Stimulated activated CD8-positive, alpha-beta memory T cell treated with anti-CD3 and anti-CD28 coated beads, Interleukin-7, amount 100 ng/mL, for 24 hours (primary cell): ENCODE measurements at places on chromosomes 2 and 18.

DNA sequence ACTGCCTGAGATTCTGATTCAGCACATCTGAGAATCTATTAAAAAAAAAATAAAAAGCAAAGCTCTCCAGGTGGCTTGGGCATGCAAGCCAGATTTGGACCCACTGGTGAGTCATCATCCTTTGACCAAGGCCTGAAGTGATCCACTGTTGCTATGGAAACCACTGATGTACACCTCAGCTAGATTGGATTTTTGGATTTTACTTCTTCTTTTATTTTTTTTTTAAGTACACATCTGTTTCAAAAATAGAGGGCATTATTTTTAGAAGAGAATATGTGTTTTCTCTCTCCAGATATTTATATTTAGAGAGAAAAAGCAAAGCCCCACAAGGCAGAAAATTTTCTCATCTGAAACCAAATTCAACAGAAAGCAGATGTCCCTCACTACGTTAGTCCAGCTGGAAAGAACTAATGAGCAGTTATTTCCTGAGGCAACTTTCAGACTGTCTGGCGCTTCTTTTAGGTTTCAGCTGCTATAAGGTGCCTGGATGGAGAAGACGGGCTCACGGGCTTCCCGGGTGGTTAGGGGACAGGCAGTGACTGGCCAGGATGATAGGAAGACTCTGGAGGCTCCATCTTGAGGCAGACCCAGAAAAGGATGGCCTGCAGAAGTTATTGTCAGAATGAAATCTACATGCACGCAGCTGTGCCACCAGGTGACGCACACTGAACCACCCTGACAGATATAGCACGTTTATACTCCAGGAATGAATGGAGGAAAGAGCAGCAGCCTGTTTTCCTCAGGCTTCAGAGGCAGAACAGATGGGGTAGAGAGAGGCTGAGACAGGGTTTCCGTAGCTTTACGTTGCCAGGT lies 50.5 kb downstream of the MRPL35 start:
- DNase-seq = no peak

DNA sequence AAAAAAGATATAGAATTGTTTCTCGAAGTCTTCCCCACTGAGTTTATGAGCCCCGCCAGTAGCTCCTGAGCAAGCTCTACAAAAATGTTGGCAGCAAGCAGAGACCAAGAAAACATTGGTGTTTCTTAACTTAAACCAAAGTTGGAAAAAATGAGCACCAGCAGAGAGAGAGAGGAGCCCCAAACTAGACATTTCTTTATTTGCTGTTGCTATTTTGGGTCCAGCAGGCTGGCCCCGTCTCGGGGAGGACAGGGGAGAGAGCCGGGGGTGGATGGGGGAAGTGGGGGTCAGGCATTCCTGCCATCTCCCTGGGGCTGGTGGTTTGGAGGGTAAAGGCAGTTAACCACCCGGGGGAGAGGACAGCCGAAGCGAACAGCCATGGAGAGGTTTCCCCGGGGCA lies 113.0 kb downstream of the DYSF start:
- no peak for DNase-seq

DNA sequence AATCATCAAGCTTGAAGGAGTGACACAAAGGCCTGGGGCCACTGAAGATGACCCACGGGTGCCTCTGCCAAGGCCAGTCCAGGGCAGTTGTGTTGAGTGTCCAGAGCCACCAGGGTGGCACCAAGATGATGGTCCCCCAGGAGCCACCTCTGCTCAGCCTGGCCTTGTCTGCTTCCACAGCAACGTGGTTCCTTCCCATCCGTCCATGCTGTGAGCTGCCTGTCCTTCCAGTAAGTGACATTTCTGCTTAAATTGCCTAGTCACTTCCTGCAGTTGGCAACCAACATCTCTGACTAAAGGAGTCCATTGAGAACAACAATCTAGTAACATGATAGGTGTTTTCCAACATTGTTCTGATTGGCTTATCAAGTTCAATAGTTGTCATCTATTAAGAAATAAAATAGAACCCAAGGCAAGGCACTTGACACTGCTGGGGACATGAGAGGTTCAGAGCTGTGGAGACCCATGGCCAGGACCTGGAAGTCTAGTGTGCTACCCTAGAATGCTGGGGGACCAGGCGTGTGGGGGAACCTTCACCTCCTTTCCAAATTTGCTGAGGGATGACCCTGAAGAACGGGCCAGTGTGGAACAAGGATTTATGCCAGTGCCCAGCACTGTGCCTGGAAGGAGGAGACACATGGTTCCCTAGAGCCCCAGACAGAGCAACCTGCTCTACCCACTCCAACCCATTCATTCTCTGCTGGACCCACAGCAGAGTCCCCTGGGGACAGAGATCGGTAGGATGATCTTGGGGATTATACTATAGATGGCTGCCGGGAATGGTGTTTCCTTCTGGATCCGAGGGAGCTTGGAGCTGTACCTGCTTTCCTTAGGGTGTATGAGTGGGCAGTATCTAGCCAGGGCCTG lies 98.9 kb upstream of the EPC2 start:
- no peak for DNase-seq

GRCh38 chr2:237591141-237591881 lies 777 bp upstream of the RAB17 start:
- no peak for DNase-seq

- no peak for DNase-seq
These were observed 97.1 kb downstream of the ASAP2 start for GRCh38 chr2:9303528-9304225.

- DNase-seq = no peak
These were observed 541.2 kb downstream of the NUP35 start for GRCh38 chr2:183665425-183665824.

- DNase-seq = no peak
These were observed 248.8 kb downstream of the HNMT start for GRCh38 chr2:138213084-138213483.

- DNase-seq = no peak
These were observed 58.0 kb upstream of the BOD1L2 start for GRCh38 chr18:57088883-57089282.

DNA sequence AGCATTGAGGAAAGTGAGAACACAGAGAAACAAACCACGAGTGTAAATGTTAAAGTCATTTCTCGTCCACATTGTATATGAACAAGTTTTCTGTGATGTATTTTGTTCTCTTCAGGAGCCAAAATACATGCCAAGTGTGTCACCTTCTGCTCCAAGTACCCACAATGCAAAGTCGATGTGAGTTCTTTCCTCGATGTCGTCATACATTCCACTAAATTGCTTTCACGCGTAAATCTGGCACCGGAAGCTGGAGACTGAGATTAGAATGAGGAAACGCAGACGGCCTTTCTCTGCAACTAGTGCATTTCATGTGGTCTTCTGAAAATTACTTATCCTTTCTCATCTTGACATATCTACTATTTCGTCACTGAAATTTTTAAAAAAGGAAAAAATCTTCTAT lies 118.5 kb upstream of the SALL3 start:
- no peak for DNase-seq

GRCh38 chr18:74819433-74820059 lies 221.9 kb downstream of the ZNF407 start:
- no peak for DNase-seq

- DNase-seq = no peak
These were observed 170.7 kb downstream of the ADCYAP1 start for GRCh38 chr18:1075322-1075721.

- no peak for DNase-seq
These were observed 6.9 kb downstream of the C2orf76 start for GRCh38 chr2:119359774-119360173.

- no peak for DNase-seq
These were observed 228.4 kb downstream of the KCNS3 start for GRCh38 chr2:18106841-18107240.

DNA sequence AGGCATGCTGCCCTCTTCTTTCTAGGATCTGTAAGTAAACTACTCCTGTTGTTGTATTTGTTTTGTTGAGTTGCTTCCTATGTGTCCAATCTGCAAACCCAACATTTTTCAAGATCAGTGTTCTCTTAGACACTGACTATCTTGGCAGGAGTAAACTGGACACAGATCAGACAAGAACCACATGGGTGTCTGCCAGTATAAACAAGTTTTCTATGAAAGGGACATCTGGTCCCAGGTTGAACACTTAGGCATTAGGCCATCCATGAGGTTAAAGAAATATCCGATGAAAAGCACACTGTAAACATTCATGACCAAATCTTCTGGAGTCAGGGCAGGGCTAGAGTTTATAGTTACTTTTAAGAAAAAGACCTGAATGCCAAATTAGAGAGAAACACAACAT lies 441.8 kb downstream of the NYAP2 start:
- no peak for DNase-seq

- DNase-seq = no peak
These were observed 636.2 kb downstream of the NRXN1 start for GRCh38 chr2:50395605-50396297.

DNA sequence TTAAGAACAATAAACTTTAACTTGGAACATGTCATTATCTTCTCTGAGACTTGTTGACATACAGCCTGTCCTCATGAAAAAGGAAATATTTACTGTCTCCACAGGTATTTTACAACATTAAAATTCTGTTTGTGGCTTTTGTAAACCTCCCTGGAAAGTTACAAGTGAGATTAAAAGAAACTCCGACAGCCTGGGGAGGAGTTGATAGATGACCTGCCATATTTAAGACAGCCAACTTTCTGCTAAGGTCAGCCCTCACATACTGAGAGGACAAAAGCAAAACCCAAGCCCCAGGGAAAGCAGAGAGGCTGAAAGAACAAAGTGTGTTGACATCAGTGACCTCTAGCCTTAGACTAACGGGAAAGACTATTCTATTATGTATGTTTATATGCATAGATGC lies 350.2 kb downstream of the RIT2 start:
- DNase-seq = no peak

- DNase-seq = no peak
These were observed 484.6 kb upstream of the HS6ST1 start for GRCh38 chr2:128803222-128803621.

GRCh38 chr2:197209246-197209645 lies 101.3 kb downstream of the ANKRD44 start:
- DNase-seq = no peak

GRCh38 chr2:197821550-197822289 lies 17.3 kb downstream of the PLCL1 start:
- no peak for DNase-seq

DNA sequence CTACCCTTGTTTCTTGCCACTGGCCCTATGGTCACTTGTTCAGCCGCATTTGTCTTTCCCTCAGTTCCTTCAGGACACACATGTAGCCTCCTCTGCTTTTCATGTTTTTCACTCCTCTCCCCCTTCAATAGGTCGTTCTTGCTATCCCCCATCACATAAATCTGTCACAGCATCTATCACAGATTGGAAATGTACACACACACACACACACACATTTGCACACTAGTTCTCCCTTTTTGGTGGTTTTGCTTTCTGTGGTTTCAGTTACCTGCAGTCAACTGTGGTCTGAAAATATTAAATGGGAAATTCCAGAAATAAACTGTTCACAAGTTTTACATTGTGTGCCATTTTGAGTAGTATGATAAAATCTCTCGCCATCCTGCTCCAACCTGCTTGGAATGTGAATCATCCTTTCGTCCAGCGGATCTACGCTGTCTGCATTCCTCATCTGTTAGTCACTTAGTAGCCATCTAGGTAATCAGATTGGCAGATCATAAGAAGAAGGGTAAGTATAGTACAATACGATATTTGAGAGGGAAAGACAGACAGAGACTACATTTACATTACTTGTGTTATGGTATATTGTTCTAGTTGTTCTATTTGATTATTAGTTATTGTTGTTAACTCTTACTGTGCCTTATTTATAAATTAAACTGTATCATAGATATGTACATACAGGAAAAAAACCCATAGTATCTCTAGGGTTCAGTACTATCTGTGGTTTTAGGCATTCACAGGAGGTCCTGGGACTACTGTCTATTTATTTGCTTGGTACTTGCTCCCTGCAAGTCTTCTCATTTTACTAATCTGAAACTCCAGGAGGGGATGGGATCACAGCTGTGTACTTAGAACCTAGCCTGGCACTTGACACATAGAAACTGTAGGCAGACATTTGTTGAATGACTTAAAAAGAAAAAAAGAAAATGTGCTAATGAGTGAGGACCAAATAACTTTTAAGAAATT lies 86.1 kb upstream of the PNPT1 start:
- DNase-seq = no peak

GRCh38 chr18:42936289-42936688 lies 179.2 kb downstream of the RIT2 start:
- DNase-seq = no peak

DNA sequence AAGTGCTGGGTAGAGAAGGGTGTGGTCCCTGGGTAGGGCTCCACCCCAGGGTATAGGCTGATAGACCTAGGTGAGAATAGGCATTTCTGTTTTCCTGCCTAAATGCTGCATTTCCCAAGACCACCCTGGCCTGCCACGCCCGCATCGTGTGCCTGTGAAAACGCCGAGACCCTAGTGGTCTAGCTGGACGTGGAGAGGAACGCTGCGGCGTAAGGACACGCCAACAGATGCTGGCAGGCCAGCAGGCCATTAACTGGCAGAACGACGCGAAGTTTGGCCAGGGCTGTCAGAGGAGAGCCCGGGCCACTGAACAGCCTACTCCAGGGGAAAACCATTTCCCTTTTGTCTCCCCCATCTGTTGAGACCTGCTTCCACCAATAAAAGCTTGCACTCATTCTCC lies 373.2 kb upstream of the FIGN start:
- DNase-seq = no peak

- no peak for DNase-seq
These were observed 283.2 kb downstream of the INSIG2 start for GRCh38 chr2:118371515-118371914.

DNA sequence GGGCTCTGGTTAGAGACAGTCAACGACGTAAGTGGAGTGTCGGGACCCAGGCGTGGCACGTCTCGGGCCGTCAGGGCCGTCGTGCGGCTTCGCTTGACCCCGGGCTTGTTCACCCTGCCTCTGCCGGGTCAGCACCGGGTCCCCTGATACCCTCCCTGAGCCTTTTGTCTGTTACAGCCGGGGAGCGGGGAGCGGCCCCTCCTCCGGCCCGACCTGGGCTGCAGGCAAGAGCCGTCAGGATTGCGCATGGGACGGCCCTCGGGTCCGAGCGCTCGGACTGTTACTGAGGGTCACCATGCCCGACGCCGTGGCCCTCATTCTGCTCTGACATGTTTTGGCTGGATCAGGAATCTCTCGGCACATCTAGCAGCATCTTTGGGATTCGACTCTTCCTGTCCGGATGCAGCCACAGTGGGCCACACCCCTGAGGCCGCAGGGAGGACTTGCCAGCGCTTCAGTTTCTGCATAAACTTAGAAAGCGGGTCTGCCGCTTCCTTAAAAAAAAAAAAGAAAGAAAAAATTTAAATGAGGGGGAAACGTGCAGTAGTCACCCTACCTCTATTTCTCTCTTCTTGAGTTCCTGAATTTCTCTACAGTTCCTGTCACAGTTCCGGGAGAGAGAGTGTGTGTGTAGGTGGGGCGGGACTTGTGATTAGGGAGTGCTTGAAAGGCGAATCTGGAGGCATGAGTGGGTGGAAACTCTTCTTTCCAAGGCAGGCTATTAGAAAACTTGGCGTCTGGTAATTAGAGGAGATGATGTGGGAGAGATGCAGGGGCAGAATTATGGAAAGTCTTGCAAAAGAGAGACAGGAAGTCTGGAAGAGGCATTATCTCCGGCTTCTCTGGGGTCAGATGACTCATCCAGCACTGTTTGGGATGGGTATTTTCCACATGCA lies 909 bp downstream of the TMEM87B start:
- DNase-seq = no peak
